Dermis microvascular lymphatic vessel endothelial cell (primary cell): ENCODE measurements at places on chromosomes 6 and 20. TPM values are rescaled to one million over a fixed set of nuclear protein-coding genes. Genes with fewer than 3 reads are reported as not detected.
A peak's percentile ranks its signal among the peaks of the same experiment; 100 is the strongest.

Gene PROKR2
- not detected in 2 replicates for total RNA-seq

- no peak for DNase-seq
Measured at GRCh38 chr6:95923518-95923917, 92.3 kb upstream of the FUT9 start.

DNA sequence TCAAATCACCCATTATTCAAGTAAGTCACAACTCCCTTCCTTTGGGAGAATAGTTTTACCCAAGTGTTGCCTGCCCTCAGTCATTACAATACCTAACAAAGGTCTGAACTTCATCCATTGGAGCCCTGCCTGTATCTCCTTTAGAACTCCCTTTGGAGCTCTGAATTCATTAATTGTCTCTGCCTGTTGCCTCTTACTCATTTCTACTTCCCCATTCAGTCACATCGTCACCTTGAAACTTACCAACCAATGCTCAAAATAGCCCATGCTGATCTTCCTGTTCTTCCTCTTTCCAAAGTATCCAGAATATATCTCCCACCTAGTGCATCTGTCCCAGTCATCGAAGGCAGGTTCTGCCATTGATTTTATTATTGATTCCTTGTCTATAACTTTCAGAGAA lies 120.7 kb upstream of the ADGRF1 start:
- no peak for DNase-seq

DNA sequence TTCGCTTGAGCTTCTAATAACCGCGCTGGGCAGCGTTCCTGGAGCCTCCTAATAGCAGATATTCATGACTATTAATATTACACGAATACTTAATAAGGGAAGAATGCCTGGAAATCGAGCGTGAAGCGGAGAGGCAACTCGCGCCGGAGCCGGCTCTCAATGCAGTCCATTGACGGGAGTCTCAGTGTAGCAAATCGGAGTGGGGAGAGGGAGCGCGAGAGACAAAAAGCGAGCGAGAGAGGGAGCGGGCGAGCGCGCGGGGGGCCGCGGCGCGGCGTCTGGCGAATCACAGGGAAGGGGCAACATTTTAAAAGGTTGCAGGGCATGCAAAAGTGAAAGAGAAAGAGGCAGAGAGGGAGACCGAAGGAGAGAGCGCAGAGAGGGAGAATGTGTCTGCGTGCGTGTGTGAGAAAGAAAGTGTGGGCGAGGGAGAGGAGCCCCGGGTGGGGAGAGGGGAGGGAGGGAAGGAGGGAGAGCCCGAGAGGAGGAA lies 2.9 kb downstream of the TFAP2A start:
- peak; percentile 55 for DNase-seq

GRCh38 chr6:23587582-23587981 lies 538.4 kb upstream of the NRSN1 start:
- DNase-seq = no peak

Gene BANF2
- not detected in 2 replicates for total RNA-seq

Gene TPMT
- total RNA-seq = 8.9 and 12.5 TPM in 2 replicates

DNA sequence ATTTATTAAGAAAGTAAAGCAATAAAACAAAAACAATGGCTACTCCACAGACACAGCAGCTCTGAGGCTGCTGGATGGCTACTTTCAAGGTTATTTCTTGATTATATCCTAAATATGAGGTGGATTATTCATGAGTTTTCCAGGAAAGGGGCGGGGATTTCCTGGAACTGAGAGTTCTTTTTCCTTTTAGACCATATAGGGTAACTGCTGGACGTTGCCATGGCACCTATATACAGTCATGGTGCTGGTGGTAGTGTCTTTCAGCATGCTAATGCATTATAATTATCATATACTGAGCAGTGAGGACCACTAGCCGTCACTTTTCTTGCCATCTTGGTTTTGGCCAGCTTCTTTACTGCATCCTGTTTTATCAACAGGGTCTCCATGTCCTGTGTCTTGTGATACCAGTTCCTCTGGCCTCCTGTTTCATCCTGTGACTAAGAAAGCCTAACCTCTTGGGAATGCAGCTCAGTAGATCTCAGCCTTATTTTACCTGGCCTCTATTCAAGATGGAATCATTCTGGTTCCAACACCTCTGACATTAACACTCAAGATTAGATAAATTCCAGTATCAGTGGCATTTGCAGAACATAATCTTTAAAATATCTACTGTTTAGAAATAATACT lies 32.3 kb upstream of the TRDN start:
- no peak for DNase-seq

- no peak for DNase-seq
Measured at GRCh38 chr6:121664158-121664557, 228.7 kb downstream of the GJA1 start.

GRCh38 chr20:32358883-32359632 lies 927 bp downstream of the ASXL1 start:
- peak; percentile 15 for DNase-seq

- no peak for DNase-seq
Measured at GRCh38 chr6:140571145-140571544, 1196.7 kb upstream of the CITED2 start.

Gene DEFB132
- total RNA-seq = not detected in 2 replicates

DNA sequence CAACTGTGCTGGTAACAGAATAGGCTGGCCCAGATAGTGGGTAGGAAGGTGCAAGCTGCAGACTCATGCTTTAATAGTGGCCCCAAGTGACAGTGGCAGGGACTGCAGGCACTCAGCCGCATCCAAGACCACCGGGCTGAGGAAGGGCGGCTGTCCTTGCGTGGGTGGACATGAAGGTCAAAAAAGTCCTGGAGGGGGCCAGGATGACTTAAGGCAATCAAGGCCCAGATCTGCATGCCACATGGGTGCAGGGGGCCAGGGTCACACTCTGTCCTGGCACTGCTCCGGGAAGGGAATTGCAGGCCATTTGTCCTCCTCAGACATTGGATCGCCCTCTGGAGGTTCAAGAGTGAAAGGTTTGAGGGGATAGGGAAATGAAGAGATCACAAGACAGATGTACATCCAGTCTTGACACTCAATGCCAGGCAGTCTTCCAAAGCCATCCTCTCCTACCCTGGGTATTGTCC lies 10.4 kb upstream of the VNN2 start:
- DNase-seq = peak; percentile 7

Gene DEFB124
- not detected in 2 replicates for total RNA-seq

Gene SYS1
- 16.6 and 24.0 TPM in 2 replicates for total RNA-seq
